ENCODE measurements at places on chromosomes 7 and 10.

- no peak for DNase-seq
Observed at GRCh38 chr10:118966076-118966849, 63.3 kb upstream of the NANOS1 start.

GRCh38 chr10:108545921-108546320, 1377.4 kb downstream of the XPNPEP1 start:
- DNase-seq: no peak

DNA sequence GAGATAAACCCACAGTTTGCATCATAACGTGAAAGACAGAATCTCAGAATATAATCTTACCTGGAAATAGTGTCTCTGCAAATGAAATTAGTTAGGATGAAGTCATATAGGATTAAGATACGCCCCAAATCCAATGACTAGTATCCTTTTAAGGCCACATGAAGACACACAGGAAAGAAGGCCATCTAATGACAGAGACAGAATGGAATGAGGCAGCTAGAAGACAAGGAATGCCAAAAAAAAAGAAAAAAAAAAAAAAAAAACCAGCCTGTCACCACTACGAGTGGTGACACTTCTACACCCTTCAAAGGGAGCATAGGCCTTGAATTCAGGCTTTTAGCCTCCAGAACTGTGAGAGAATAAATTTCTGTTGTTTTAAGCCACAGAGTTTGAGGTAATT, 82.9 kb downstream of the HYCC1 start:
- DNase-seq: no peak

DNA sequence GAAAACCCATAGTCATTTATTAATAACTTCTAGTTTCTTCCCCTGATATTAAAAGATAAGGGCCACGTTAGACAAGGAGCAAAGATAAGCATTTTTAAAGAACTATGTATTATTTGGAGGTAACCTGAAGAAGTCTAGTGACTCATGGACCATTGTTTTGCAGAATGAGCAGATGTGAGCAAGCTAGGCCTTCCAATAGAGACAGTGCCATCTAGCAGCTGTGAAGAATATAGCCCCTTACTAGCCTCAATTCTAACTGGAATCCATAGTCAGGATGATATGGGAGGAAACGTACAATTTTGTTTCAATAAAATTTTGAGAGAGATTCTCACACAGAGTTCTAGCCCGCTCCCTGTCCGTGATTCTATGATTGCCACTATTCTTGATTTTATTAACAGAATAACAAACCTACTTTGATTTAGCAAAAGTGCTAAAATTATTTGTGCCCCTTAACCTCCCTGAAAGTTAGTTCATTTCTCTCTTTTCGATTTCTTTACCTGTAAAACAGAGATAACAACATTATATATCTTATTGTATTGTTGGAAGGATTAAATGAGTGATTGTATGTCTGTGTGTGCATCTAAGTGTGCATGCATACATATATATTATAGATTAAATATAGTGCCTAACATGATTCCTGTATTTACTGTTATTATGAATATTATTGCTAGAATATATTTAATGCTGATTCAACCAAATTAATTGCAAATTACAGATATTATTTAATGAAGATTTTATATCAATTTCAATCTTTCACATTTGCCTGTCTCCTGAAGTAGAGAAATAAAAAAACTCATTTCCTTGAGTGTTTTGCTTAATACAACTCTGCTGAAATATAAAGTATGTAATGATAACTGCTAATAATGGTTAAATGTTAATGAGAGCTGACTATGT, 22.7 kb downstream of the FAM237B start:
- DNase-seq: no peak

DNA sequence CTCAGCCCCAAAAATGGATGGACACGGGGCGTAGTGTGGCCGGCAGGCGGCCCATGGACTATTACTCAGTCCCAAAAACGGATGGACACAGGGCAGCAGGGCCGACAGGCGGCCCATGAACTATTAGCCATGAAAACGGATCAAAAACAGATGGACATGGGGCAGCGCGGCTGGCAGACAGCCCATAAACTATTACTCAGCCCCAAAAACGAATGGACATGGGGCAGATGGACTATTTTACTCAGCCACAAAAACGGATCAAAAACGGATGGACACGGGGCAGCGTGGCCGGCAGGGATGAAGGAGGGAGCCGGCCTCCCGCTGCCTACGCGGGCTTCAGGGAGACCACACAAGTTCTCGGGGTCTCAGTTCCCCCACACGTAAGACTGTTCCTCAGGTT, 32.9 kb downstream of the GPER1 start:
- DNase-seq: no peak

DNA sequence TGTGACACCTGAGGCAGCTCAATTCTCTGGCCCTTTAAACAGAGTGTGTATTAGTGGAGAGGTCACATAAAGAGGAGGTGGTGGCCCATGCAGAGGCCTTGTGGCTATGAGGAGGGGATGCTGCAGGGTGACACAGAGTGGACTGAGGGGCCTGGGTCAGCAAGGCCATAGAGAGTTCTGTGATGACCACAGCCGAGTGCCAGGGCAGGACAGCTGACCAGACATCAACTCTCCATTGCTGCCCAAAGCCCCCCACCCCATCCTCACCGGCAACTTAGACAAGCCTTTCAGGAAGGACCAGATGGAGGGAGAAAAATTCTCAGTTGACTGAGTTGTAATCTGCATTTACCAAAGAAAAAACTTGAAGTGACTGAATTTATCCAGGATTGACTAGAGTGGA, 378.1 kb downstream of the RPS24 start:
- no peak for DNase-seq

- DNase-seq: no peak
Observed at GRCh38 chr10:3295582-3296151, 123.1 kb upstream of the PITRM1 start.

- DNase-seq: no peak
Observed at GRCh38 chr7:42597300-42597699, 314.6 kb downstream of the C7orf25 start.

DNA sequence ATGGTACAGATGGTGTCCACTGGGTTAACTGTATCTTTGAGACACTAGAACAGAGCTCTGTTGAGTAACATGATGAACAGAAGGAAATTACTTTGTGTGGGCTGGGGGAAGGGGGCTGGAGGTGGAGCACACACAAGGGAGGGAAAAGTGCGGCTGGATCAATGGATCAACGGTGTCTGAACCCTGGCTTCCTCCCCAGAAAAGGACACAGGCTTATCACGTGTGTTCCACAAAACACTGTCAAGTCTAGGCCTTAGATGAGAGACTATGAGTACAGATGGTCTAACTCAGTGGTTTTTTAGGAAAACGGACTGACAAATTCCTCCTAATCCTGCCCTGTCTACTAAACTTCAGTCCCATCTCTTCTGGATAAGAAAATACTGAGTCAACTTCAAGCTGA, 27.8 kb downstream of the HSPB1 start:
- no peak for DNase-seq

DNA sequence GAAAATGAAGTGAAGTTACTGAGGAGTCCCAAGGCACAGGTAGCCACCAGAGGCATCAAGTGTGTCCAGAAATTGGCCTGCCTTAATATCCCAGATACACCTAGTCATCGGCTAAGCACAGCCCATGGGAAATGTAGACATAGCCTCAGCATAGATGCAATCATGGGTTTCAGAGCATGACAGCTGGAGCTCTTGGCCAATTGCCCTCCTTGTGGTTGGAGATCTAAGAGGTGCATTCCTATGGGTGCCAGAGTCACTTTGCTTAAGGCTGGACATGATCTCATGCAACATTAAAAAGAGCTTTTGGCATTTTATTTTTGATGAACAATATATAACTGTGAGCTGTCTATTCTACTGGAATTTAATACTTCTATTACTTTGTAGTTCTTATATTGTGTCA, 758.0 kb upstream of the LRRTM3 start:
- DNase-seq: peak; percentile 69

DNA sequence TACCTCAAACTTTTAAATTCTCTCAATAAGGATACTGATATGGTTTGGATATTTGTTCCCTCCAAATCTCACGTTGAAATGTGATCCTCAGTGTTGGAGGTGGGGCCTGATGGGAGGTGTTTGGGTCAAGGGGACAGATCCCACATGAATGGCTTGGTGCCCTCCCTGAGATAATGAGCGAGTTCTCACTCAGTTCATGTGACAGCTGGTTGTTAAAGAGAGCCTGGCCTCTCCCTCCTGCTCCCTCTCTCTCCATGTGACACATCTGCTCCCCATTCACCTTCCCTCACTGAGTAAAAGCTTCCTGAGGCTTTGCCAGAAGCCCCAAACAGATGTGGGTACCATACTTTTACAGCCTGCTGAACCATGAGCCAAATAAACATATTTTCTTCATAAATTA, 19.2 kb downstream of the ABCB4 start:
- DNase-seq: no peak

- no peak for DNase-seq
Observed at GRCh38 chr10:69774596-69774995, 27.1 kb upstream of the COL13A1 start.

GRCh38 chr7:145378197-145378596, 542.3 kb upstream of the TPK1 start:
- no peak for DNase-seq

GRCh38 chr7:43363035-43363791, 219.7 kb upstream of the STK17A start:
- DNase-seq: no peak

- DNase-seq: no peak
Observed at GRCh38 chr7:33854801-33855350, 50.5 kb upstream of the BMPER start.

DNA sequence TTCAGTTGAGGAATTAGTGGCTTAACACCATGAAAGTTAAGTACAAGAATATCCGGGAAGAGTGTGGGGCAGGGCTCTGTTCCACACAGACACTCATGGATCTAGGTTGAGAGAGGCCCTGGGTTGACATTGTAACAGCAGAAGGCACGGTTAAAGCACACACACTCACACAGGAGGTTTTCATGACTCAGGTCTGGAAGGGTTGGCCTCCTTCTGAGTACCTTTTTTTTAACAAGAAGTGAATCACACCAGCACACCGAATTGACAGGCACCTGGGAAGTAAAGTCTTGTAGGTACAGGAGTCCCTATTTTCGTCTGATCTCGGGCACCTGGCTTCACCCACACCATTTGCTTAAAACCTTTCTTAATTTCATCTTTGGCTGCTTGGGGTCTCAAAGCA, 509.4 kb upstream of the ADARB2 start:
- DNase-seq: no peak

- peak; percentile 66 for DNase-seq
Observed at GRCh38 chr7:91883676-91884362, 3.3 kb upstream of the MTERF1 start.

- DNase-seq: no peak
Observed at GRCh38 chr7:103989200-103989784, at the start of gene RELN. TSS of gene RELN (minus strand) at chr7:103989658. CDS start at chr7:103989356, 302 bp downstream.

DNA sequence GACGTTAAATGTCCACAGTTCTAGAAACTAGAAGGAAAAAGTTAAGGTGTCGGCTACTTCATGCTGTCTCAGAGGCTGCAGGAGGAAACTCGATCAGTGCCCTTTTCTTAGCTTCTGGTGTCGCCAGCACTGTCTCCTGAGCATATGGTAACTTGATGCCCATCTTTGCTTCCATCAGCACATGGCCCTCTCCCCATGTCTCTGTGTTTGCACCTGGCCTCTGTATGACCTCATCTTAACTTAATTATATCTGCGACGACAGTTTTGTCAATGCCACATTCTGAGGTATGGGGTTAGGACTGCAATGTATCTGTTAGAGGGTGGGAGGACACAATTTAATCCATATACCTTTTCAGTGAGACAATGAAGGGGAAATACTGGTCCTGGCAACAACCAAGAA, 449.9 kb downstream of the POM121L12 start:
- no peak for DNase-seq

GRCh38 chr10:33193701-33194521, 140.6 kb downstream of the NRP1 start:
- DNase-seq: no peak

DNA sequence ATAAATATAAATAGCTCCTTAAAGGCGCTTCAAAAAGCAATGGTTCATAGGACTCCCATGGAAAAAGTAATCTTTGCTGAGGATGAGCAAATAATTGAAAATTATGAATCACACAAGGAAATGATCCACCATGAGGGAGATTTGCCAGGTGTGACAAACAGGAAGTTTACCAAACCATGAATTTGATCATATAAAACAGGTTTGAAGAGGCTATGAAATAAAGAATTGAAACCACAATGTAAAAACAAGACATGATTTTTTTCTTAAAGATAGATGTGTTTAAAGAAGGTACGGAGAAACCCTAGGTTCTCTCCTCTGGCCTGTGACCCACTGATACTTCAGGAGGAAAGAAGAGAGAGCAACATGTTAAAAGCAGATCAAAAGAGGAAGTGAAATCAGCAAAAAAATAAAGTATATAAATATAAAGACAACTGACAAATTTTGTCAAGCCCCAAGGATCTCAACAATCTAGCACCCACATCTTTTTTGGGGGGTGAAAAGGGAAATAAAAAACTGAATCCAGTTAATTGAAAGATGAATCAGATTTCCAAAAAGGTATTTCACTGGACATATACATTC, 111.3 kb upstream of the ASAH2 start:
- DNase-seq: no peak

DNA sequence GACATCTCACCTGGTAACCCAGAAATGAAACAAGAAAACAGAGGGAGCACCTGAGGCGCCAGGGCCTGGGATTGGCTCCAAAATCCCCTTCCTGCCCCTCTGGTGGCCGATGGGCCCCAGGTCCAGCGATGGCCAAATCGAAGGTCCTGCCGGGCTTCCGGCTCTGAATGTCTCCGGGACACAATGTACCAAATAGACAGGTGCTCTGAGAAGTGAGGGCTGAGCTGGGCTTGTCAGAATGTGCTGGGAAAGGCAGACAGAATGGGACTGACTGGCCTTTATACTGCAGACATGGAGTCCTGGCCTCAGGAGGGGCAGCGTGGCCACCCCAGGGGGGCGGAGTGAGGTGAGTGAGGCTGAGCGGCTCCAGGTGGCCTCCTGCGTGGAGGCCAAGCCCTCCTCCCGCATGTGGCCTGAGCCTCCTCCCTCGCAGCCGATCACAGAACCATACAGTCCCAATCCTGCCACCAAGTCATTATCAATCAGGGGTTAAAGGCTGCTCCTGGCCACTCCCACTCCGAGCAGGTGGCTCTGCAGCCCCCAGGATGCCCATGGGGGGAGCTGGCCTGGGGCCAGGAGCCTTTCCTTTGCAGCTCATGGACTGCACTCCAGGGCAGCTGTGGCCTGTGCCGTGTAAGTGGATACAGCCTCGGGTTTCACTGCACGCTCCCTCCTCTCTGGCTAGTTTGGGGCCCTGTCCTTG, 185.5 kb downstream of the ADARB2 start:
- DNase-seq: no peak

DNA sequence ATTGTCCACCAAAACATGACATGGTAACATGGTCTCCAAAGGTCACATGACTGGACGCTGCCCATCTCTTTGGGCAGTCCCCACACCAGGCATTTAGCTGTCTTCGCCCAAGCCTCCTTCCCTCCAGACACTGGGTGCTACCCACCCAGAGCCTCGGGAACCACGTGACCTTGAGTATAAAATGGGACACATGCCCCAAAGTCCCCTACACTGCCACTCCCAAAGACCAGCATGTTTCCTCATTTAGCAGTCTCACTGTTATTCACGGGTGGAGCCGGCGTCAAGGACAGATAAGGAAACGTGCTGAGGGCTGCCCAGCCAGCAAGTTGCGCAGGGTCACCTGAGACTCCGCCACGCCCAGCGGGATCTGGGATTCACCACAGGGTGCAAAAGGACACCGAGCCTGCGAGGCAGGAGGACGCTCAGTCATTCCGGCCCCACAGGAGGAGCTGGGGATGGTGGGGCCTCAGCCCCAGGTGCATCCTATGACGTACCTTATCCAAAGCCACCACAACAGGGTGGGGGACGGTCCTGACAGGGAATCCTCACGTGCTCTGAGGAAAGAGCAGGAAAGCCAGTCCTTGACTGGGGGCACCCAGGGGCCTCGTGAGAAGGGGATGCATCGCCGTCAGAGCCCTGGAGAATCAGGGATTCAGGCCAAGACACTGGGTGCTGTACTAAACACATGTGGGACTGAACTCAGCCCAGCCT, 226.9 kb downstream of the TNS3 start:
- no peak for DNase-seq

Measured in retinal pigment epithelial cell (primary cell).